Stomach (tissue), 19 donors: ENCODE measurements at places on chromosomes 7 and 10.

DNA sequence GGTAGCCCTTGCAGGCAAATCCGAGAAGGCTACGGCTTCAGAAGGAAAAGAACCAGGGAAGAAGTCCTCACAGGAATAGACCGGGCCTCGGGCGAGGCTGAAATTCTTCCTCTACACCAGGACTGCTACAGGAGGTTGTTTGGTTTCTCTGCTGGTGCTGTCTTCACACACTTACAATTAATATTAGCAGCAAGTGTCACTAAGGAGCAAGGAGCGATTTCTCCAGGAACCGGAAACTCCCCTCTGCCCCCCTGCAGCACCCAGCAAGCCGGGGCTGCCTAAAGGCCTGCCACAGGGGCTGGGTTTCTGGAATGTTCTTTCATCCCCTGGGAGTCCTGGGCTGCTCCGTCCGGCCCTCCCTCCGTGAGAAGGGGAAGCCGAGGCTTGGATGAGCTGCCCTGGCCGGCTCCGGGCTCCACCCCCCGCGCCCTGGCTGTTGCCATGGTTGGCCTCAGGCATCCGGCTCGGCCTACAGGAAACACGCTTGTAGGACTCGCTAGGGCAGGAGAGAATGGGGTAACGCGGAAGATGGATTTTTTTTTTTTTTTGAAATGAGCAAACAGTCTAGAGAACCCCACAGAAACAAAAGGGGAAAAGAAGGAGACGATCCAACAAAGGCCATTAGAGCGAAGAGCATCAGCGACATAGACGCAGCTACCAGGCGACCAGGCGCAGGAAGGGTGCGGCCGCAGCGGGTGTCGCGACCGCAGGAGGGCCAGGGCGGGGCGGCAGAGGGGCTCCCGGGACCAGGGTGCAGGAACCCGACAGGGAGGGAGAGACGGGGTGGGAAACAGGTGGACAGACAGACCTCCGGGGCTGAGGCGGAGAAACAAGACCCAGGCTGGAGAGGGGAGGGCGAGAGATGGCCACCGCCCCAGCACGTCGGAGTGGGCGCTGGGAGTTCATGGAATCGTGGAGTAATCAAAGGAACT is 33.0 kb downstream of the EN2 start:
- peak; percentile 75 for DNase-seq

GRCh38 chr7:6487184-6487545 is 39.4 kb upstream of the DAGLB start:
- no peak for DNase-seq

DNA sequence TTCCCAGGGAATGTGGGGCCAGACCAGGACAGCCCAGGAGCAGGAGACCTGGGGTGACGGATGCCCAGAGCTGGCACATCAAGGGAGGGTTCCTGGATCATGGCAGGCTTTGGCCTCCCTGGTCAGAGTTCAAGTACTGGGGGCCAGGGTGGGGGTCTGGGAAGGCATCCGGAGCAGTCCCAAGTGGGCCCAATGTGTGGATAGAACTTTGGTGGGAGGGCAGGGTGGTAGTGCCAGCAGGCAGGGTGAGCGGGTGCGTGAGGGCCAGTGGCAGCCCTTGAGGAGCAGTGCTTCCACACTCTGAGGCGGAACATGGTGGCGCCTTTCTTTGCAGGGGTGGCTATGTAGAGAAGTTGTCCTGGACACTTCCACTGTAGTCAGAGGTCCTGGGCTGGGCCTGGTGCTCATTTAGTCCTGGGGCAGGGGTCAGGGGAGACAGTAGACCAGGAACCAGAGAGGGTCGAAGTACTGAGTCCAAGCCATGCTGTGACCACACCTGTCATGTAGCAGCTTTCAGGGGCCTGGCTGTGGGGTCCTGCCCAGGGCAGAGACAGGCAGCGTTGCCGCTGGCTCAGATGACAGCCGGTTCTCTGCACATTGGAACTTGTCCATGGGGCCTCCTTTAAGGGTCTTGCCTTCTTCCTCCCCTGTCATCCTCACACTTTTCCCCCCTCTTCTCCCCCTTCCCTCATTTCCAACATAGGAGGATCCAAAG is 22.2 kb upstream of the CSGALNACT2 start:
- no peak for DNase-seq

- peak; percentile 88 for DNase-seq
Measured at GRCh38 chr10:43679509-43679908, 30.8 kb upstream of the ZNF32 start.

DNA sequence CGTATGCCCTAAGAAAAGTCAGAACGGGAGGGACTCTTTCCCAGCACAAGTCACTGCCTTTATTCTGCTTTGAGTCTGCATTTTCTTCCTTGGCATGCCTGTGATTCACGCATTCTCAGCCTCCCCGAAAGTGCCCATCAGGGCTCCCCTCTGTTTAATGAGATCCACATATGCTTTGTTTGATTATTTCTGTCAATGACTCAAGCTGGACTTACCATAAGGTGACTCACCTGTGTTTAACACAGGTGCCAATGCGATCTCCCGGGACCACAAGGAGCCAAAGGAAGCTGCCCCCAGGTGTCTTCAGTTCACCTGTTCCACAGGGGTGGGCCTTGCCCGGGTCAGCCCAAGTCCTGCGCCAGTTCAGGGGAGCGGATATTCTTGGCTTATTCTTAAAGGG is 386.0 kb upstream of the SHH start:
- DNase-seq = no peak

DNA sequence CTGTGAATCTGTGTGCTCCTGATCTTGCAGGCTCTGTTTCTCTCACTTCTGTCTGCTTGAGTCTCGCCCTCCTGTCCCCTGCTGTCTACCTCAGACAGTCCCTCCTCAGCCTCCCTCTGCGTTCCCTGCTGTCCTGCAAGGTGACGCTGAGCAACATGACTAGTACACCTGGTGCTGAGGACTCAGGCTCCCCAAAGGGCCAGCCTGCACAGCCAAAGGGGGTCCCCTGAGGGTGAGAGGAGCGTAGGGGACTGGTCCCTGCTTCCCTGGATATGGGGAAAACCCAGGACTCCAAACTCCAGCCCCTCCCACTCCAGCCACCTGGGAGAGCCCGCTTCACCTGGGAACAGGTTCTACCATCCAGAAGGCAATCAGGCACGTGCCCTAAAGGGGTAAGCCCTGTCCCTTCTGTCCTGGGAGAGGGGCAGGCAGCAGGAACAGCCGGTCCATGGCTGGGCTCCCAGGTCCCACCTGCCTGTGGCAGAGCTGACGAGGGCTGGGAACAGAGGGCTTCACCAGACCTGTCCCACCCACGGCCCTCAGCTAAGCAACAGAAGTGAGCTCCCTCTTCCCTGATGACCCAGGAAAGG is 156.5 kb downstream of the UBE2H start:
- DNase-seq = no peak

- DNase-seq = no peak
Measured at GRCh38 chr7:95276114-95276513, 48.2 kb downstream of the PON1 start.

GRCh38 chr10:60420991-60421894 is 31.6 kb upstream of the ANK3 start:
- DNase-seq = no peak

- DNase-seq = no peak
Measured at GRCh38 chr10:11256896-11257295, 239.2 kb downstream of the CELF2 start.

GRCh38 chr10:14855453-14855852 is 17.3 kb downstream of the HSPA14 start:
- no peak for DNase-seq

DNA sequence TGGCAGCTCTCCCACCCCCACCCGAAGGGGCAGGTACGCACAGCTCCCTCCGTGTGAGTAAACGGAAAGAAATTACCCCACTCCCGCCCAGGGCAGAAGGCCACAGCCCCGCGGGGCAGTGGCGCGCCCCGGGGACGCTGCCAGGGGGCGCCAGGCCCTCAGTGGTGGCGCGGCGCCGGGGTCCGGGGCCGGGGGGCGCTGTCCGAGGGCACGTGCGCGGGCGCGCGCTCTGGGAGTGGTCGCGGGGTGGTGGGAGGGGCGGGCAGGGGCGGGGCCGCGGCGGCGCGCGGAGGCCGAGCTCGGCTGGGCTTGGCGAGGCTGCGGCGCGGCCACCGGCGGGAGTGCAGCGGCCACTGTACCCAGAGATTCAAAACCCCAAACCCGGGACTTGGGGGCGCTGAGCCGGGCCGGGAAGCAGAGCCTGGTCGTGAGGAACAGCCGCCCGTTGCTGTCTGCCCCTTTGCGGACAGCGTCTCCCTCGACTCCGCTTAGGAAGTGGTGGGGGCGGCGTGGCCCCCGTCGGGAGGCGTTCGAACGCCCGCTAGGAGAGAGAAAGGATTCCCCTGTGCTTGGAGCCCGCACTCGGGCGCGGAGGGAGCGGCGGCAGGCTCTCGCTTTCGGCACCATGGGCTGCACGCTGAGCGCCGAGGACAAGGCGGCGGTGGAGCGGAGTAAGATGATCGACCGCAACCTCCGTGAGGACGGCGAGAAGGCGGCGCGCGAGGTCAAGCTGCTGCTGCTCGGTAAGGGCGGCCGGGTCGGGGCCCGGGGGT is at the start of gene GNAI1:
Gene GNAI1 (plus strand): TSS at position 296 of the 773 bp plus-strand sequence. CDS start 330 bp downstream, at position 626.
- peak; percentile 68 for DNase-seq

DNA sequence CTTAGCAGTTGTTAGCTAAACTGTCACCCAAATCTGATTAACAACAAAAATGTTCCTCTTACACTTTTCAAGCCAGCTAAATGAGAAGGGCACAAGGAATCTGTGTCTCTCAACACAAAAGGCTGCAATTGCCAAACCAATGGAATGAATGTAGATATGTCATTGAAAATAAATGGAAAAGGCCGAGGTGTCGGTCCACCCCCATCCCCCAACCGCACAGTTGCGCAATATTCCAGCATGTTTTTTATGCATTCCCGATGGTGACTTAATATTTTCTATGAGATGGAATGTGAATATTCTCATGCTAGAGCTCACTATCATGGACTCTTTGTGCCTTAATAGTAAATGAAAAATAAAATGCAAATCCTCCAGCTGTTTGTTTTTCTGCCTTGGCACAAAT is 181.6 kb upstream of the LRGUK start:
- DNase-seq = no peak

DNA sequence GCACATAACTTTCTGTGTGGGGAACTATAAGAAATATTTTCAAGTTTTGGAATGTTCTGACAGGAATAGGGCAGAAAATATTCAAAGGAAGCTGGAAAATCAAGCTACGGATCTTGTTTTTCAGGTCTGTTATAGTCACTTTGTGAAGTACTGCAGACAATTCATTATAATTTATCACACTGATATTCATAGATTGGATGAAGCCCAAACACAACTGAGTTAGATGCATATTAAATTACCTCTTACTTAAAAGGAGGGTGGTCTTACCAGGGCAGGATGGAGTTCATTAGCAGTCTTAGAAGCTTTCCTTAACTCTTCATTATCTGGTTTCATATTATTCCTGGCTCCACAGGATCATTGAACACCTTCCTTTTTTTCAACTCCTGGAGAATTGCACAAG is 242.3 kb downstream of the DYNC1I1 start:
- DNase-seq = no peak

- no peak for DNase-seq
Measured at GRCh38 chr7:47451851-47452205, 130.1 kb downstream of the TNS3 start.

- DNase-seq = no peak
Measured at GRCh38 chr7:12851841-12852240, 164.4 kb downstream of the ARL4A start.

DNA sequence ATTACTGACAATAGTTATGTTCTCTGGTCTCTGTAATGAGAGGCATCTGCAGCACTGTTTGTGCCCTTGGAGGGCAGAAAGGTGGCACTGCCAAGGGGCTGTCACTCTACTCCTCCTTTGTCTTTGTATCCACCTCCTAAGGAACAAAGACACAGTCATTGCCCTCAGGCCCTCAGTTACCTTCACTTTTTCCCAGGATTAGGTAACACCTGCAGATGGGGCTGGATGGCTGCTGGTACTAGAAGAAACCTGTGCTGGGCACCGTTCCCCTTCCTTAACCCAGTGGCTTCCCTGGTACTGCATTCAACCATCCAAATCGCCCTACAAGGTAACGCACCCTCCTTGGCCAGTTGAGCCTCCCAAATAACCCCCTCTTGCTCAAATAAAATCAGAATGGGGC is 246.9 kb upstream of the NEBL start:
- DNase-seq = no peak

- DNase-seq = no peak
Measured at GRCh38 chr10:74096777-74097176, 53.9 kb downstream of the AP3M1 start.

GRCh38 chr10:2380218-2380617 is 642.9 kb upstream of the ADARB2 start:
- no peak for DNase-seq

- no peak for DNase-seq
Measured at GRCh38 chr7:101200862-101201599, at the start of gene MOGAT3. TSS of gene MOGAT3 (minus strand) at chr7:101201036. CDS start at chr7:101200854, 182 bp downstream.

- DNase-seq = no peak
Measured at GRCh38 chr7:132347123-132347522, 229.1 kb downstream of the PLXNA4 start.

- DNase-seq = no peak
Measured at GRCh38 chr7:44396931-44397545, 71.6 kb upstream of the CAMK2B start.

DNA sequence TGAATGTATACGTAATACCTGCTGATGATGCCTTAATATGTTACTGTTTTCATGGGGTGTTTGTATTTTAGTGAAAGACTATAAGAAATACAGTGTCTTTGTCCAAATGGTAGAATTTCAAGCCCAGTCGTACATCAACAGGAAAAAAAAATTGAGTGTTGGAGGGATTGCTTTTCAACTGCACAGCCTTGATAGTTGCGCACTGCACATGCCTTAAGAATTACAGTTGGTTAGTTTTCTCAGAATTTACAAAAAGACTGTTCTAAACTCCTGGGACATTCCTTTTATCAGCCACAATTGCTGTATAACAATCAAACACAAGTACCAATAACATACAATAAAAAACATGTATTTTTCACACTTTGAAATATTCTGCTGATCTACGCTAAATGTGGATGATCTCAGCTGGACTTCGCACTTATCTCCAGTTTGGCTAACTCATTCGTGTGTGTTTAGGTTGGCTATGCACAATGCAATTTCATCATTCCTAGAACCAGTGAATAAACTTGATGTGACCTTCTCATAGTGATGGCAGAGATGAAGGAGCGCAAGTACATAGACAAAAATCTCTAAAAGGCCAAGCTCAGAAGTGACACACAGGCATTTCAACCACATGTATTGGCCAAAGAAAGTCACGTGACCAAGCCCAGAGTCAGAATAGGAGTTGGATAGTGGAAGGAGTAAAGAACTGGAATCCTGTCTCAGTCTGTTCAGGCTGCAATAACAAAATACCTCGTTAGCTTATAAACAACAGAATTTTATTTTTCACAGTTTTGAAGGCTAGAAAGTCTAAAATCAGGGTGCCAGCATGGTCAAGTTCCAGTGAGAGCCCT is 152.3 kb downstream of the IPMK start:
- DNase-seq = no peak

DNA sequence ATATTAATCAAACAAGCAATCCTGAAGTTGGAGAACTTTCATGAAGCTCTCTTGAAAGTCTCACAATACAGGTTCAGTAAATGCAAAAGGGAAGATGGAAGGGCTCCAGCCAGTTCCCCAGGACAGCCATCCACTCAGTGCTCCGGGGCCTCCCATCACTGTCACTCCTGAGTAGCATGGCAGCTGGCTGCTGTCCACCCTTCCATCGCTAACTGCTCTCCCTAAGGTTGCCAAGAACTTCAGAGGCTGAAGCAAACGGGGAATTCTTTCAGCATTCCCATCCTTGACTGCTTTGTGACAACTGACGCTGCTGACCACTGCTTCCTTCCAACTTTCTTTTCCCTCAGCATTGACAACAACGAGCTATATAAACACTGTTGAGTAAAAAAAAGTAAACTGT is 69.1 kb downstream of the VPS41 start:
- no peak for DNase-seq
